ENCODE measurements at places on chromosomes 2 and 18. TPM values are rescaled to one million over a fixed set of nuclear protein-coding genes. Genes with fewer than 3 reads are reported as not detected.

Gene RNF149
- 129 TPM for total RNA-seq

Gene SLC16A14
- 0.44 TPM for total RNA-seq

Gene TTC27
- total RNA-seq, result 12.1 TPM

DNA sequence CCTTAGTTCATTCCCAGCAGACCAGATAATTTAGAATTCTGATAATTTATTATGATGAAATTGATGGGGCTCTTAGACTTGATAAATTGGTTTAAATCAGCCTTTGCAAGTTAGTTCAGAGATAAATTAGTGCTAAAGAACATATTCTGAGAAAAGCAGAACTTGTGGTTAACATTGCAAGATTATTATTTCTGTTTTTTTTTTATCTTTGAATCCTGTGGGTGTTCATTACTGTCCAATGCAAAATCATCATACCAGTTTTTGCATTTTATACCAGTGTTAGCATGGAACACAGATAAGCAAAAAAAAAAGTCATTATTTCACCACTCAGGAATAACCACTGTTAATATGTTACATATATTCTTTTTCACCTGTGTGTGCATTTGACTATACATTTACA is 9.1 kb downstream of the SEPTIN2 start:
- DNase-seq, result no peak

DNA sequence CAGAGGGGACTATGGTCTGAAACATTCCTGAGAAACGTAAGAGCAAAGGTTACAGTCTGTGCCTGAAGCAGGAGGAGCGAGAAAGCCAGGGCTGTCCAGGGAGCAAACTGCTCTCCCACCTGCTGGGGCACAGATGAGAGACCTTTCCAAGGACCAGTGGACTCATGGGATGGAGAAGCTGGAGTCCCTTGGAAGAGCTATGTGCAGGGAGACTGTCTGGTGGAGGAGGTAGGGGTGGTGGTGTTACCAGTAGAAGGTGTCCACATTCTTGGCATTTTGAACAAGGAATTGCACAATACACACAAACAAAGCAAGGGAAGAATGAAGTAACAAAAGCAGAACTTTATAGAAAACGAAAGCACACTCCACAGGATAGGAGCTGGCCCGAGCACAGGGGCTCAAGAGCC is 97.9 kb upstream of the CYRIA start:
- no peak for DNase-seq

- no peak for DNase-seq
Observed at GRCh38 chr2:86042256-86043168, 63.2 kb downstream of the POLR1A start.

- peak; percentile 77 for DNase-seq
Observed at GRCh38 chr2:218257390-218257981, 3.3 kb upstream of the GPBAR1 start.

- DNase-seq, result no peak
Observed at GRCh38 chr2:219106251-219106650, 45.5 kb upstream of the IHH start.

- DNase-seq, result no peak
Observed at GRCh38 chr2:10094271-10094814, 14.1 kb upstream of the CYS1 start.

Data from CD8-positive, alpha-beta T cell (primary cell).